ENCODE measurements at places on chromosomes 6 and 20. TPM values are rescaled to one million over a fixed set of nuclear protein-coding genes. Genes with fewer than 3 reads are reported as not detected.

DNA sequence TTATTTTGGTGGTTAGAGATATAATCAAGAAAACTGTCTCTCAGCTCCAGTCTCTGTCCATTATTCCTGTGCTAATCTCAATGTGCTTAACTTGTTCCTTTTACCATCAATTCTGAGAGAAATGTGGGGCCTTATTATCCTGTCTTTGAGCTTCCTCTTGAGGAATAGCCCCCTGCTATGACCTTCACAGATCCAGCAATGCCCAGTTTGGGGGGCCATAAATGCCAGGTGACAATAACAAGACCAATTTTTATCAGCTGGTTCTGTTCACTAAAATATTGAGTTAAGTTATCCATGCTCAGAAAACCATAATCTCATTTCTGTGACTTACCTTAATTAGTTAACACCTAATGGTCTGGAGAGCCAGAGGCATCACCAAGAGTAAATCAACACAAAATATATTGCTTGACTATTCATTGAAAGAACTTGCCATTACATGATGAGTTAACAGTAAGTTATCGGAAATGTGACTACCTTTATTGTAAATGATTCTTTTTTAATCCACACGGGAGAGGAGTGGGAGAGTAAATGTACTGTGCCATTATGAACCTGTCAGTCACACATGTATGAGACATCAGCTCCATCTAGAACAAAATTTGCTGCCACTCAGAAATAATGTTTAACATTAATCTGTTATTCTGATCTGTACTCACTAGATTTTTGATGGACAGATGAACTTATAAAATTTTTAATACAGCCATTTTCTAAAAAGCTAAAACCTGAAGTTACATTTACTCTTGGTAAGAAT, 149.7 kb downstream of the ID4 start:
- no peak for DNase-seq

DNA sequence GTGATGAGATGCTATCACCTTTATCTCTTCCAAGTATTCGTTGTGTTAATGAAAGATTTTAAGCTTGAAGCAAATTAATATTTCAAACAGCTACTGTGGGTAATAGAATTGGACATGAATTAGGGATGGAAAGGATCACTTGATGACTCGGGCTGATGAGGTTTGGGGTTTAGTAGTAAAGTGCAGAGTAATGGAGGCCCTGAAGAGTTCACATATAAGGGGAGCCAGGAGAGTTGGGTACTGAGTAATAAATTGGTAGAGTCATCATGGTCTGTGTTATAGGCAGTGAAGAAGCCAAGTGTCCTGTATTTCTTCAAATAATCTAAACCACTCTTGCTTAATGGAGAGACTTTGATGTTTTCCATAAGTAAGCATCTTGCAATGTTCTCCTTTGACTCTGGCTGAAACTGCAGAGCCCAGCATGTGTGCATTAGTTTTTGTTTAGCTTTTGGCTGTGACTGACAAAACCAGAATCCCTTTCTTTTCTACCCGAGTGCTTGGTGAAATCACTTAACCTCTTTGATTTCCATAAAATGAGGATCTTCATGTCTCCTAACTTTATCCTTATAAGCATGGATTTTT, 57.6 kb downstream of the L3MBTL3 start:
- DNase-seq = no peak

DNA sequence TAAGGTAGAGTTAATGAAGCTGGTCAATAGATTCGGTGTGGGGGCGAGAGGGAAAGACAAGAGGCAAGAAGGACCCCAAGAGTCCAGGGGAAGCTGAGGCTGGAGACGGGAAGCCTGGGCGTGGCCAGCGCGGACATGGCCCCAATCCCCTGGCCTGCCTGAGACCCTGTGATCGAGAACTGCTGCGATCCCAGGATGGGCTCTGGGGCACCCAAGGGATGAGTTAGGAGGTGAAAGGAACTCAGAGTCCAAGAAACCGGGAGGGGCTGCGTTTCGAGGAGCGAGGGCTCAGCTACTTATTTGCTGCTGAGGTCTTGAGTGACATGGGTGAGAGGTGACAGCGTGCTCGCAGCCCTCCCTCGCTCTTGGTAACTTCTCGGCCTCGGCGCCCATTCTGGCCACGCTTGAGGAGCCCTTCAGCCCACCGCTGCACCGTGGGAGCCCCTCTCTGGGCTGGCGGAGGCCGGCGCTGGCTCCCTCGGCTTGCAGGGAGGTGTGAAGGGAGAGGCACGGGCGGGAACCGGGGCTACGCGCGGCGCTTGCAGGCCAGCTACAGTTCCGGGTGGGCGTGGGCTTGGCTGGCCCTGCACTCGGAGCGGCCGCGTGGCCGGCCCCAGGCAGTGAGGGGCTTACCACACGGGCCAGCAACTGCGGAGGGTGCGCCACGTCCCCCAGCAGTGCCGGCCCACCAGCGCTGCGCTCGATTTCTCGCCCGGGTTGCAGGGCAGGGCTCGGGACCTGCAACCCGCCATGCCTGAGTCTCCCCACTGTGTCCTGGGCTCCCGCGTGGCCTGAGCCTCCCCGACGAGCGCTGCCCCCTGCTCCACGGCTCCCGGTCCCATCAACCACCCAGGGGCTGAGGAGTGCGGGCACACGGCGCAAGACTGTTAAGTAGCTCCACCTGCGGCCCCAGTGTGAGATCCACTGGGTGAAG, 58.2 kb downstream of the IRF4 start:
- DNase-seq = no peak

DNA sequence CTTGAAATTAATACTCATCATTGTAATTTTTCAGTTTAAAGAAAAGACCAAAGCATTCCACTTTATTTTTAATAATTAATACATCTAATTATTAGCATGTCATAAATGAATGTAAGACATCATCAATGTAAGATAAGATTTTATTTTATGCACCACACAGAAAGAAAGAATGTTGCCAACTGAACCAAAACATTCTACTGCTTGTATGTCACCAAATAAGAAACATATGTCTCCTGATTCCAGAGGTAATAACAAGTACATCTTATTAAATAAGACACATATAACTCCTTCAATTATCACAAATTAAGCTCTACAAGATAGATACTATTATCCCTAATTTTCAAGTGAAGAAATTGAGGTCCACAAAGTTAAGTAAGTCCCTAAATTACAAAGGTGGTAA, 189.5 kb downstream of the GMDS start:
- DNase-seq = peak; percentile 35

- DNase-seq = no peak
Observed at GRCh38 chr20:57658833-57659516, 38.7 kb upstream of the ZBP1 start.

GRCh38 chr6:22966691-22967422, 397.5 kb downstream of the HDGFL1 start:
- no peak for DNase-seq

DNA sequence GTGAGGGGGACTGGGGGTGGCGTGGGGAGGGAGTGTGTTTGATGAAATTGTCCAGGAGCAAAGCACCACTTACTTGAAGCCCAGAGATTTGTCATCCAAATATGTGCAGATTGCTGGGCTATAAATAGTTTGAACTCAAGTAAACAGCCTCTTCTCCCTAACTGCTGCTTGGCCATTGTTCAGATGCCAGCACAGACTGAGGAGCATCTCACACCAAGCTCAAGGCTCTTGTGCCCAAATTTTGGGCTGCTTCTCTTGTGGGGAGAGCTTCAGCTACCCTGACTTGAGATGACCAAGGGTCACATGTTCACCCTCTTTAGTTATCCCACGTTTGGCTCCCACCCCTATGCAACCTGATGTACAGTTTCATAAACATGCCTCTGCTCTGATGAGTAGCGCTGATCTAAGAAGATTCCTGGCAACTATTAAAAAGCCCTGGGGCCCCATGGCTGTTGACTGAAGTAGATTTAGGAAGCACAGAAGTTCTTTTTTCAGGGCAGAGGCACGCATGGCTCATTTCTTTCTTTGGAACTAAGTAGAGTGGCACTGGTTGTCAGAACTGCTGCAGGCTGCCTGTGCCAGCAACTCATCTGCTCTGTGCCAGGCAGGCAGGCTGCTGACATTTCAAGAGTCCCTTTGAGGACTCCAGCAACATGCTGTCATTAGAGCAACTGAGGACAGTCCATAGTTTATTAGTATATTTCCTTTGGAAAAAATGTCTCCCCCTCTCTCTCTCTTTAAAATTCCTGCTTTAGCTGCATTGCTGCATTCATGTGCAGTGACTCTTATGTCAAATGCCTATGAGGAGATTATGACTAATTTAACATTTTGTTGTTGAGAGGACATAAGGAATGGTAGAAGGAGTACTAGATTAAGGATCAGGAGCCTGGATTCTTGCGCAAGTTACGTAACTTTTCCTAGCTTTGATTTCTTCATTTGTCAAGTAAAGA, 9.6 kb upstream of the PKIG start:
- peak; percentile 90 for DNase-seq

DNA sequence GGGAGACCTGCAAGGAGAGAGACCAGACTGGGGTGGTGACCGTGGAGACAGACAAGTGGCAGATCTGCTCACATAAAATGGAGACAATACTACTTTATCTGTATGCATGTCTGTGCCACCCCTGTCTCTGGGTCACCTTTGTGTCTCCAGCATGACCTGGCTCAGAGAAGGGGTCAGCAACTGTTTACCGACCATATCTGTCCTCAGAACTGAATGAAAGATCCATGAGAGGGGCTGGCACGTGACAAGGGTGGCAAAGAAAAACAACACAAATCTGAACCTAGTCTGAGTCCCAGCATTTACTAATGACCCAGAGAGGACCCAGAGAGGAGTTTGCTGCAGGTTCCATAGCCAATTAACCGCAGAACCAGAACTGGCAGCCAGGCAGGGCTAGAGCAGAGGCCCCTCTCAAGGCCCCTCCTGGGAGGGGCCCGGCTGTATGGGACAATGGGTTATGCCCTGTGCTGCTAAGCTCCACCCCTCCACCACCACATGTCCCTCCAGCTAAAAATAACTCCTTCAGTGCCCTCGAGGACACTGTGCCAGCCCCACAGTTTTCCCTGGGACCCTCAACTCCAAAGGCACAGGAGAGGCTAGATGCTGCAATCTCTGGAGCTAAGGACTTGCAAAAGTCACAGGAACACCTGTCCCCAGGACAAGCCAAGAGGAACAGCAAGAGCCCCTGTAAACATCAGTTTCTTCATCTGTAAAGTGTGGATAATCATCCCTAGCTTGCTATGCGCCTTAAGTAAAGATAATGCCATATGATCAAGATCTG, 2.2 kb downstream of the AHCY start:
- DNase-seq = no peak

- no peak for DNase-seq
Observed at GRCh38 chr20:49808753-49809152, 3.9 kb upstream of the SLC9A8 start.

DNA sequence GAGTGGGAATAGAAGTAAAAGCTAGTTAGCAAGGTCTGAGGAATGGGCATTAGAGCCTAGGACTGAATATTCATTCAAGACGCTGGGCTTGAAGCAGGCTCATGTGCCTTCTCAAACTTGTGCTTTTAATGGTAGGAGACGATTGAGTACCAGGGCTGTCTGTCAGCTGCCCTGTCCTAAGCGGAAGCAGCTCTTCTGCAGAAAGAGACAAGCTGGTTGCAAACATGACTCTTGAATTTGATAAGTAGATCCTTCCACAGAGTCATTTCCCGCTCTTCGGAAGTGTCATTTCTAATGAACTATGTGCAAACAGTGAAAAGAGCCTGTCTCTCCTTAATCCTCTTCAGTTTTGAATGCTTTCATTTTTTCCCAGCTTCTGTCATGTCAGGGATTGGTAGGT, 176.4 kb downstream of the TFAP2B start:
- DNase-seq = no peak

The TCFL5 gene
- polyA plus RNA-seq = 12.2 TPM

The SLC25A27 gene
- polyA plus RNA-seq = 1.6 TPM

The PRSS35 gene
- 0.58 TPM for polyA plus RNA-seq

The CD93 gene
- polyA plus RNA-seq = not detected
